Stimulated activated CD8-positive, alpha-beta memory T cell treated with anti-CD3 and anti-CD28 coated beads, Interleukin-15, amount 100 ng/mL, for 1 hour (primary cell): ENCODE measurements at places on chromosomes 13 and 19.

GRCh38 chr13:40471911-40472310 lies 194.5 kb downstream of the FOXO1 start:
- DNase-seq, result no peak

GRCh38 chr19:1037621-1038064 lies 2.3 kb upstream of the ABCA7 start:
- no peak for DNase-seq

DNA sequence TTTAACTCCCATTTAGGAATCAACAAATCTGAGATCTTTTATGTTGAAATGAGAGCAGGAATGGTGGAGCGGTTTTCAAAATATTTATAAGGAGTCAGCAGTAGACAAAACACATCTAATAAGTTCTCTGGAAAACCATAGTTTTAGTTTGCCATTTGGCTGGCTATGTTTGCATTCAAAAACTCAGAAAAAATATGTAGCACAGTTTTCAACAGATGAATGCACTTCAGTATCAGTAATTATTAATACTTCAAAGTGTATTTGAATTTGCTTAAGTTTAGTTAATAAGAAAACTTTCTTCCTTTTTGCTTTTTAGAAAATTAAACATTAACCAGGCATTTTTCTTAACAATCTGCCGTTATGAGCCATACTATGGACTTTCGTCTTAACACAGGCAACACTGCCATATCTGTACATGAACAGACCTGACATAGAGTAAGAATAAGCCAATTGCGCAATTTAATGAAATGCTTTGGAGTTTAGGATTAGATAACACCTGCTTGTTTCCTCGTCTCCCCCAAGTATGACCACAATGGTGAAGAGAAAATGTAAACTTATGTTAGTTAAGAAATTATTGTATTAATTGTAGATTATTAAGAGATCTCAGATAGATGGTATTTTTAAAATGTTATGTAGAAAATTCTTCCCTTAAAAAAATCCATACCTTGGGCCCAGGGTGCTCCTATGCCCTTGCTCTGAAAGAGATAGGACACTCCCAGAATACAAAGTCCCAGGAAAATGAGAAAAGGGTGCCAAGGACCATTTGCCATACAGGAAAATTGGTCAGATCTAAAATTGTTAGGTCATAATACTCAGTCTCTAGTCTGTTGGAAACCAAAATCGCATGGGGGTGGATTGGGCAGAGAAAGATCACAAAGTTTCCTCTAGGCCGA lies 552.3 kb upstream of the ARGLU1 start:
- no peak for DNase-seq

DNA sequence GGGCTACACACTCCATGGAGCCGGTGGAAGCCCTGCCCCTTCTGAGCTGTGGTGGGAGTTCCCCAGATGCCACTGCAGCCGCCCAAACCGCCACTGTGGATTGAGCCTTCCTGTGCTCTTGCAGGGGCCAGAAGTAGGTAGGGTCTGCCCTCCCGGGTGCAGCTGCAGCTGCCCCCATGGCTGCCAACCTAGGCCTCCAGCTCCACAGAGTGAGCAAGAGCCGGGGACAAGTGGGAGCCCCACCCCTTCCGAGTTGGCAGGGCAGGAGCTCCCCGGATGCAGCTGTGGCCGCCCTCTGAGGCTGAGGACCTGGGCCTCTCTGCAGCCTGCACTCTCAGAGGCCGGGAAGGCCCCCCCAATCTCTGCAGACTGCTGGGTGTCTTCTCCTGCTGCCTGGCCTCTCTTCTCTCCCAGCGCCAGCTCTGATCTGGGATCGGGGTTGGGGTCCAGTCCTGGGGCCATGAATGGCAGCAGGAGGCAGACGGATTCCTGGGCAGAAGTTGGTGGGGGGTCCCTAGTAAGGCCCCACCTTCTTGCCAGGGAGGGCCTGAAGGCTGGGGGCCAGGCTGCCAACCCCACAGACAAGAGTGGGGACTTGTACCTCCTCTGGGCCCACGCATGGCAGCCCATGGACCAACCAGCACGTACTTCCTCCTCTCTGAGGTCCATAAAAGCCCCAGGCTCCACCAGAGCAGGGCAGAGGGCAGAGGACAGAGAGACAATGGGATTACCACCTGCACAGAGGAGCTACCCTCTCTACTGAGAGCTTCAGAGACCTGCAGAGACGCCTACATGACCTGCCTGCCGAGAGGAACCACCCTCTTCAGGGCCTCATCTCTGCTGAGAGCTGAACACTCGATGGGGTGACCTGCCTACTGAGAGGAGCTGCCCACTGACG lies 28.9 kb downstream of the AP2S1 start:
- DNase-seq, result peak; percentile 23

DNA sequence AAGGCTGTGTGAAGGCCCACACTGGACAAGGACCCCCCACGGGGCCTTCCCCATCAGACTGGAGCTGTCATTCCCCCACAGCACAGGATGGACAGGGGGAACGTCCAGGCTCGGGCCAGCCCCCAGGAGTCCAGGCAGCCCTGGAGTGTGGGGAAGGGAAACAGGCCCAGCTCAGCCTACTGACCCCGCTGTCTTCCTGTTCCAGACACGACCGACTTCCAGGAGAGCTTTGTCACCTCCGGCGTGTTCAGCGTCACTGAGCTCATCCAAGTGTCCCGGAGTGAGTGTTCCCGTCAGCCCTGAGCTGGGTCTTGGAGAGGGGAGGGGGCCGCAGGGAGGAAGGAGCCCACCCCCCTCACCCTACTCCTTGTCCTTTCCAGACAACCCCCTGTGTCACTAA lies 47.0 kb downstream of the SMIM24 start:
- no peak for DNase-seq

DNA sequence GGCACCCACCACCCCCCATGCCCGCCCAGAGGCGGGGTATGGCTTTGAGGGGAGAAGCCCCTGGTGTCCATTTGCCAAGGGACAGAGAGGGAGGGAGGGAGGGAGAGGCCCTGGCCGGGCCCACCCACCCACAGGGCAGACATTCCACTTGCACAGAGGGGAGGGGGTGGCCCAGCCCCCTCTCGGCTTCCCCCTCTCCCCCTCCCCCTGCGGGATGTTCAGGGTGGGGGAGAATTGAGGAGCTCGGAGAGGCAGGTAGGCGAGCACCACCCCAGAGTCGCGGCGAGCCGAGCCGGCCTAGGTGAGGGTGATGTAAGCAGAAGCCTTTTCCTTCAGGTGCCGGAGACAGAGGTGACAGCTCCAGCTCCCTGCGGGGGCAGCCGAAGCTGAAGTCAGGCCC lies 12.3 kb downstream of the DPF1 start:
- no peak for DNase-seq

GRCh38 chr13:109281017-109281902 lies 505.1 kb downstream of the IRS2 start:
- DNase-seq, result no peak

DNA sequence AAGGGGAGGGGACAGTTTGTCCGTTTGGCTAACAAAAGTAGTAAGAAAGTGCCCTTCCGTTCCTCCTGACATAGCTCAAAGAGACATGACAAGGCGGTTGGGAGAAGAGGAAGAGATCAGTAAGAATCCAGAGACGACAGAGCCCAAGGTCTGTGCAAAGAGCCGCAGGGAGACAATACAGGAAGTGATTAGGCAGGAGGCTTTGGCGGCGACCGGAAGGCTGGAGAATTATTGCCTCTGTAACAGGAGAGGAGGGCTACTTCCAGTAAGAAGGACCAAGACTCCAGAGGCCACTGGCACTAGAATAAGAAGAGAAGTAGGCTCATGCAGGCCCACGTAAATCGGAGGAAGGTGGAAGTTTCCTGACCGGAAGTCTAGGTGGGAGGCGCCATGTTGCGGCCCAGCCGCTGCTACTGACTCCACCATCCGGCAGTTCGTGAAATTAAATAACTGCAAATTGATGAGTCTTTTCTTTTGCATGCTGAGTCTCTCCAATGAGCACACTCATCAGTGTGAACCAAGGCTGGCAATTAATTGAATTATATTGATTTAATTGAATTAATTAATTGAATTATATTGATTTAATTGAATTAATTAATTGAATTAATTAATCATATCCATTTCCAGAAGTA lies 9.9 kb downstream of the RFX2 start:
- no peak for DNase-seq

- DNase-seq, result no peak
Measured at GRCh38 chr19:13098277-13099072, 4.2 kb downstream of the LYL1 start.

GRCh38 chr19:38742296-38742695 lies 2.0 kb downstream of the CAPN12 start:
- DNase-seq, result no peak

- DNase-seq, result no peak
Measured at GRCh38 chr13:99296398-99296797, 10.8 kb downstream of the GPR183 start.

- DNase-seq, result no peak
Measured at GRCh38 chr19:48186541-48186991, 16.1 kb downstream of the ZSWIM9 start.

DNA sequence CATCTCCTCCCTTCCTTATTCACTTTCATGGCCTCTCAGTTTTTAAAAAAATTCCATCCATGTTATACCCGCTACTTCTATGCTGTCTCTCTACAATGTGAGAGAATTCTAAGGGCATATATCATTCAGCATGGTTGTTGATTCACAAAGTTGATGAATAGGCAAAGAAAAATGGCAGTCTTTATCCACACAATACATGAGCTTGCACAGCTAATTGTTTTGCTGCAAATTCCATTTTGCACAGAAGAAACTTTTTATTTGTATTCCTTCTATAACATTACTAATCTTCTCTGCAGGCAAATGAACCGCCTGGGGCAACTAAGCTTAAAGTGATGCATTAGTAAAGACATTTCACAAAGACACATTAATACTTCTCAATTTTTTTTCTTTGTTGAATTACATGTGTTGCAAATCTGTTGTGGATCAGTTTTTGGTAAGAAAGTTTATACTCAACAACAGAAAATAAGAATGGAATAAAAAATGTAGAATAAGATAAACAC lies 196.9 kb downstream of the LIG4 start:
- no peak for DNase-seq

DNA sequence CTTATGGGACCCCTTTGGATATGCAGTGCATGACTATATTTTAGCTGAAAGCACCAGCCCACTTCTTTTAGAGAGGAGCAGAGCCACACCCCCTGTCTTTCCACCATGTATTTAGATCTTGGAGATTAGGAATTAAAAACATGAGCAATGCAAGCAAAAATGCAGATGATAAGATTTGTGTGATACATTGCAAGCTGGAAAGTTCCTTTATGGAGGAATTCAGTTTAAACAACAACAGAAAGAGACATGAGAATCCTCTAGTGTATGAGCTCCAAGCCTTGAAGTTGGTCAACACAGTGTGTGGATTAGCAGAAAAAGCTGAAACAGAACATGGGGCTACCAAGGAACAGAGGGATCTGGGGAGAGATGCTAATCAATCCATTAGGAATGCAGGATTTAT lies 529.8 kb upstream of the NBEA start:
- no peak for DNase-seq

DNA sequence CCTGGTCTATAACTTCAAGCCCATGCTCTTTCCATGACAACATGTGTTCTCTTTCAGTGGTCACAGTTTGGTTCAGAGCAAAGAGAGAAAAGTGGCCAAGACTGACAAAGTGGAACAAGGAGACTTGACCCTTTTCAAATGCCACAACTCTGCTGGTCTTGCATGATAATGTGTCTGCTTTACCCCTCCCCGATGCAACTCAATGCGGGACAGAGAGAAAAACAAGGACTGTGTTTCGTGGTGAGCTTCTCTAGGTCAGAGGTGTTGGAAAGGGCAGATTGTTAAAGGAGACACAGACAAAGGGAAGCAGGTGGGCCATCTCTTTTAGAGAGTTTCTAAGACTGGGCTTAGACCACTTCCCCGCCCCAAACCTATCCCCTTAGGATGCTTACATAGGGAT lies 61.6 kb upstream of the SERTM1 start:
- DNase-seq, result no peak

DNA sequence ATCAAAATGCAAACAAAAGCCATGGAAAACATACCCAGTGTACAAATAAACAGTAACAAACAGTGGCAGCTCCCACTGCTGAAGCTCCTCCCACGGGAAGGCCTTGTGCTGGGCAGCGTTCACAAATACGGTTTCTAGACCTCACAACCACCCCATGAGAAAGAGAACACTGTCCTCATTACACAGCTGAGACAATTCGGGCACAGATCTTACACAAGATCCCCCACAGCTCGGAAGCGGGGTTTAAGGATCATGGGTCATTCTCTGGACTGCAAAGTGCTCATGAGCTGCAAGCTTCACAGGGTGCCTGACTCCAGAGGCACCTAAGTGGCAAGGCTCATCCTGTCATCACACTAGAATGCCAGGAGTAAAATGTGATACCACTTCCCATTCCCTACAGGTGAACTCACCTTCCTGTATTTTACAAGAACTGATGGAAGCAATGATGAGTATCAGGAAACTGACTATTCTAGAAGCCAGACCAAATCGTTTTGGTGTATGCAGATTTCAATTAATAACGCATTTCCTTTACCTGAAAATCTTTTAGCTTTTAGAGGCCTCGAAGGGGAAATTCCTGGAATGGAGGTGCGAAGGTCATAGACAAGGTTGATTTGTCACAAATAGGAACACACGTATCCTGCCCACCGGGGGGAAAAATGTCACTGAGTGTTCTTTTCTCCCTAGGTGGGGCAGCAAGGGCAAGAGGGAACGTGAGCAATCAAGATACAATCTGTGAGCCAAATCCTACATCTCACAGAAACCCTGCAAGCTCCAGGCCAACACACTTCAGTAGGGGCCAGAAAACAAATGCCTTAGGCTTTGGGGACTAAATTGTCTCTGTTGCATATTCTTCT lies 41.2 kb downstream of the STK24 start:
- DNase-seq, result no peak

DNA sequence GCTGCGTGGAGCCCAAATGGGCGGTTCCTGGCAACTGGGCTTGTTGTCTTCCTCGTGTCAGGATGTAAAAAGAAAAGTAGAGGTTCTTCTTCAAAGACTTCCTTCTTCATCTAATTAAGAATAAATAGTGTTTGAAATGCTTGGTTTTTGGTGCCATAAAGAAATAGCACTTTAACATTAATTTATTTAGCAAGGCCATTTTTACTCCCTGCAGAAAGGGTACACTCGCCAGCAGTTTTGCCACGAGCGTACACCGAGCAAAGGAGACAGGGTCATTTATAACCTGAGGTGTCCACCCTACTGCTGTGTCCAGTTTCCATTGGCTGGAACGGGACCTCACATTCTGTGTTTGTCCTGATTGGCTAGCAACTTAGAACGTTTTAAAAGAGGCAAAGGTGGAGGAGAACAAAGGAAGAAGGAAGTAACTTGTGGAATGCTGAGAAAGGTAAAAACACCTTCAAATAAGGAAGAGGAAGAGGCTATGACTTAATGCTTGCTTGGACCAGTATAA lies 21.8 kb upstream of the OR10H1 start:
- DNase-seq, result no peak

- DNase-seq, result no peak
Measured at GRCh38 chr19:3504735-3505134, 1.4 kb upstream of the FZR1 start.

DNA sequence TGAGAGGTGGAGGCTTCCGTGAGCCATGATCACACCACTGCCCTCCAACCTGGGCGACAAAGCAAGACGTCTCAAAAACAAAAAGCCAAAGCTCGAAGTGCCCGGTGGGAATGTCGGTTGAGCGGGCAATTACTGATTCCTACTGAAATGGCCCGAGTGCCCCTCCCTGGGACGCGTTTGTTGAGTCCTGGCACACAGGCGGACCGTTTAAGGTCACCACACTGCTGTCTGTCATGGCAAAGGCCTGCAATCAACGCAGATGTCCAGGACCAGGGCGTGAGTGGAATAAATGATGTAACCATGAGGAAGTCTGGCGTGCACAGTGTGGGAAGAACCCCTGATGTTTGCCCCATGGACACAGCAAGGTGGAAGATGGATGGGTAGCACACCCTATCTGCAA lies 19.2 kb upstream of the C2CD4C start:
- DNase-seq, result no peak
